ENCODE measurements at places on chromosomes 5 and 9.

- DNase-seq = no peak
Observed at GRCh38 chr5:128062172-128062746, 21.3 kb upstream of the SLC12A2 start.

GRCh38 chr9:27369591-27369990 lies 72.6 kb upstream of the EQTN start:
- no peak for DNase-seq

GRCh38 chr9:135602789-135603481 lies 36.4 kb downstream of the GLT6D1 start:
- DNase-seq = no peak

DNA sequence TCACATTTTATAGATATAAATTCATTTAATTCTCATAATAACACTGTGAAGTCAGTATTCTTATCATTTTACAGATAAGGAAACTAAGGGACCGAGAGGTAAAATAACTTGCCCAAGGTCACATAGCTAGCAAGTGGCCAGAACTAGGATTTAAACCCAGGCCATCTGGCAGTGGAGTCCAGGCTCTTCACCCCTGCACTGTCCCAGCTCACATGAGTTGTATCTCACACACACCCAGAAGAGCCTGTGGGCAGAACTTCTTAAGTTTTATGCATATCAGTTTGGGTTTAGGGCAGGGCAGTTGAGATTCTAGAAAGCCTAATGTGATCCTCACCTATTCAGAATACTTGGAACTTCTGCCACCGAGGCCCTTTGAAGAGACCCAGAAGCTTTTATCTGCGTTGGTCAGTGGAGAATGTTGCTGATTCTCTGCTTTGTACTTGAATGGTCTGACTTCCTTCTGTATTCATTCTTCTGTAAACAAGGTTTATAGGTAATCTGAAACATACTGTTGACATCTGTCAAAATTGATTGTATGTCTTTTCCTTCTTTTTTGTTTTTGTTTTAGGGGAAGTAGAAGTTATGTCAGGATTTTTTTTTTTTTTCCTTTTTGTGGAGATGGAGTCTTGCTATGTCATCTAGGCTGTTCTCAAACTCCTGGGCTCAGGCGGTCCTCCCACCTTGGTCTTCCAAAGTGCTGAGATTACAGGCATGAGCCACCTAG lies 75.8 kb downstream of the KIAA1958 start:
- DNase-seq = no peak

- DNase-seq = no peak
Observed at GRCh38 chr5:34038390-34038789, 4.6 kb downstream of the C1QTNF3 start.

DNA sequence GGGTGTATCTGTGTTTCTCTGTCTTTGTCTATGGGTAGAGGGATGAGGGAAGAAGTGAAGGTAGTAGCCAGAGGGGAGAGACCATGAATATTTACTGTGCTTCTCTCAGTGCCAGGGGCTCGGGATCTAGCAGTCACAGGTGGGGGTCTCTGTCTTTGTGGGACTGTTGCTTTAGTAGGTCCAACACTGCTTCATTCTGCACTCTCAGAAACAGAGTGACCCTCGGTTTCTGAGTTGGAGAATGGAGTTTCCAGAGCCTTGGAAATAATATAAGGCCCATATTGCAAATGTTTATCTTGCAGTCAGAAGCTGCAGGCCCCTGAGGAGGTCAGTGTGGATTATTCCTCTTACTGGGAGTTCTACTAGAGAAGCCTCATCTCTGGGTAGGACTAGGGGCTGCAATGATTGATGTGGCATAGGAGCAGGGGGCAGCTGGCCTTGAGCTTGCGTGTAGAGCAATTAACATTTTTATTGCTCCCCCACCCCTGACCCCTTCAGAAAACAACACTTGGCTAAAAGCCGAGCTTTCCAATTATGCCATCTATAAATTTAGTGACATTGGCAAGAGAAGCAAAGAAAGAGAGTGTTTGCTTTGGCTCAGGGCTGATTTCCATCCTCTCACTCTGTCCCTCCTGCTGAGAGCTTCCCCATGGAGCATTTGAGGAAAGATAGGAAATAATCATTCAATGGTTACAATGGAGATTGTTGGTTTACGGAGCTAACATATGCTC lies 55.0 kb upstream of the TRPC7 start:
- DNase-seq = no peak

DNA sequence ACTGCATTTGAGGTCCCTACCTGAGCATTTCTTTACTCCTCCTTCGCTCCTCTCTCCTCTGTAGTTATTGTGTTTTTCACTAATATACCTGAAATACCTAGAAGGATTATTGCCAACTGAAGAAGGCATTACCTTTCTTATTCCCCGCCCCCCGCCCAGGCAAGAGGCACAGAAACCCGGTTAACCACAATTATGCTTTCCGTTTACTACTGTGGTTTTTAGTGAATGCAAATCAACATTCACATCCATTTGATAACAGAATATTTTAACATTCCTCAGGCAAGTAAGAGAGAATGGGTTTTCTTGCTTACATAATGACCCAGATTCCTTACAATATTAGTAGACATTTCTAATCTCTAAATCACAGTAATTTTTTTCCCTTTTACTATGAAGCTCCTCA lies 136.9 kb downstream of the PCSK5 start:
- no peak for DNase-seq

Data from activated CD8-positive, alpha-beta memory T cell treated with anti-CD3 and anti-CD28 coated beads for 1 hour (primary cell).